ENCODE measurements at places on chromosomes 1 and 21.
A peak's percentile ranks its signal among the peaks of the same experiment; 100 is the strongest.

GRCh38 chr1:230422221-230422981, 3.7 kb downstream of the PGBD5 start:
- no peak for DNase-seq

- DNase-seq: no peak
These were observed 21.3 kb upstream of the CYP4X1 start for GRCh38 chr1:47002211-47002610.

- peak; percentile 58 for DNase-seq
These were observed 171.5 kb upstream of the IRF2BP2 start for GRCh38 chr1:234781241-234782065.

DNA sequence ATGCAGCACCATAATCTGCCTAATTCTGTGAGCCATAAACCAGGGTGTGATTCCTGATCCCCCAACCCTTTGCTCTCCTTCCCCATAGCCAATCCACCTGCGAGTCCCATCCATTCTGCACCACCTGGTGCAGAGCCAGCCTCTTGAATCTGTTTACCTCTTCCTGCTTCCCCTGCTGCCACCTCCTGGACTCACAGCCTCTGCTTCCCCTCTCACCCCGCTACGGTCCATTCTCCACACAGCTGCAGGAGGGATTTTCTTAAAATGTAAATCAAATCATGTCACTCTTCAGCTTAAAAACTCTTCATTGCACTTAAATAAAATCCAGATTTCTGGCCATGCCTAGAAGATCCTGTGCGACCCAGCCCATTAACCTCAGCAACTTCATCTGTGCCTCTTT, 186.7 kb downstream of the FOXD2 start:
- no peak for DNase-seq

DNA sequence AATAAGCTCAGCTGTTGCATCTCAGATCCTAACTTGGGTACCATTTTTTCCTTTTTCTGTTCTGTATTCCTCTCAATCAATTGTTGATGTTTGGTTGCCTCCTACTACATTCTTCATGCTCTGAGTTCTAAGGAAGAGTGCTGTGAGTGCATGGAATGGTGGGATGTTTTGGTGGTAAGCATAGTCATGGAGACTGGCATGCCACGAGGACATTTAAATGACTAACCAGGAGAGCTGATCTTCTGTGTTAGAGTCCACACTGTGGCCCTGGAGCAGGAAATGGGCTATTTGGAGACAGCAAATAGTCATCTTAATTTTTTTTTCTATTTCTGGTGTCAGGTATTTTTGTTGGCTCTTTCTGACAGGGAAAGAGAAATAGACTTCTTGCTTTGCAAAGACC, 69.5 kb upstream of the HSD17B7 start:
- no peak for DNase-seq

- no peak for DNase-seq
These were observed 713.7 kb downstream of the MATN1 start for GRCh38 chr1:30009720-30010119.

DNA sequence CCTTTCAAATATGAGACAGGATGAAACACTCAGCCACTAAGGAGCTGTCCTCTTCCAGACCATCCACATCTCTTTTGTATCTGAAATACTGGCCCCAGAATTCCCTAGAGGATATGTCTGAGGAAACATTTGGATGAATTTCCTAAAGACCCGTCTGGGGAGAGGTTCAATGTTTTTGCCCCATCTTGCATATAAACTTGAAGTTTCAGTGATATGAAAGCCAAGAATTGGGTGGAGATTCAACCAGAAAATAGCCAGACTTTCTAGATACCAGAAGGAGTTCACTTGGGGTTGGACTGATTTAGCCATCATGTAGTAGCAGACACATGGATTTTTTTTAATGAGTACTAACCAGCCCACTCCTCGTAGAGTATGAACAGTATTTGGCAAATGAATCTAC, 182.0 kb downstream of the PLPP3 start:
- DNase-seq: no peak

GRCh38 chr1:119743308-119743707, 25.4 kb downstream of the HMGCS2 start:
- no peak for DNase-seq

- DNase-seq: no peak
These were observed 248.9 kb upstream of the HOOK1 start for GRCh38 chr1:59565611-59566410.

GRCh38 chr21:35658242-35658641, 402.1 kb downstream of the SETD4 start:
- DNase-seq: no peak

DNA sequence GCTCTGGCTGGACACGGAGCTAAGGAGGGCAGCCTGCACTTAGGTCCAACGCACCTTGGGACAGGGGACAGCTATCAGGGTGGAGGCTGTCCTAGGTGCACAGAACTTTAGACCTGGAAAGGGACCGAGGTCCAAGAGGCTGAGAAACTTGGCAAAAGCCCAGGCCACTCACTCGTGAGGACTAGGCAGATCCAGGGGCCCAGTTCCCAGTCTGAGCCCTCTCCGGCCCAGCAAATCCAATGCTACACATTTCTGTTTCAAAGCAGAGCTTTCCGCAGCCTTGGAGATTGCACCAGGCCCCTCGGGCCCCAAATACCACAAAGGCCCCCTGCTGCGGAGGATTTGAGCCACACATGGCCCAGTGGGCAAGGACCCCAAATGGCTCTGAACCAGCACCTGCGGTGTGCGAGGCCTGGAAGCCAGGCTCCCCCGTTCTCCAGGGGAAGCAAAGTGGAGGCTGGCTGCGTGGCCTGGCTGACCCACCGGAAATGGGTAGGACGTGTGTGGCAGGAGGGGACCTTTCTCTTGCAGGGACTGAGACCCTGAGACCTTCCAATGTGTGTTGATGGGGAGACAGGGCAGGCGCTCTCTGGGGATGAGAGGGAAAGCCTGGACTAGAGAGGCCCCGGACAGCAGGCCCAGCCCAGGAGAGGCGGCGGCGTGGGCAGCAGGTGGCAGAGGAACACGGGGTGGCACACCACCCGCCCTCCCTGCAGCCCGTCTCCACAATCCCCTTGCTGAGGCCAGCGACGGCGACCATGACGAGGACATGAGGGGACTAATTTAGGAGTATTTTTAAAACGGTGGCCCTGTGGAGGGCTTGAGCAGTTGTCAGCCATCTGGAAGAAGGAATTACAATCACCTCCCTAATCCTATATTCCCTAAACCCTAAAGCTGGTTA, 118.7 kb downstream of the CASZ1 start:
- no peak for DNase-seq

DNA sequence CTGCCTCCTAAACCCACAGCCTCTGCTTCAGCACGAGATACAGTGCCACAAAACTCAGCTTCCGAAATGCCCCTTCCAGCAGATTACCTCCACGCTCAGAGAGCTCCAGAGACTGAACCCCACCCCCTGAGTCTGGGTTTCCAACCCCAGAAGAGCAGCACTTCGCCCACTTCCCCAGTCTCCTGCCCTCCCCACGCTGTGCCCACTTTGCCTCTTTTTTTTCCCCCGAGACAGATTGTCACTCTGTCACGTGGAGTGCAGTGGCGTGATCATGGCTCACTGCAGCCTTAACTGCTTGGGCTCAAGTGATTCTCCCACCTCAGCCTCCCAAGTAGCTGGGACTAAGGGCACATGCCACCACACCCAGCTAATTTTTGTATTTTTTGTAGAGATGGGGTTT, 10.1 kb downstream of the ICMT start:
- DNase-seq: no peak

DNA sequence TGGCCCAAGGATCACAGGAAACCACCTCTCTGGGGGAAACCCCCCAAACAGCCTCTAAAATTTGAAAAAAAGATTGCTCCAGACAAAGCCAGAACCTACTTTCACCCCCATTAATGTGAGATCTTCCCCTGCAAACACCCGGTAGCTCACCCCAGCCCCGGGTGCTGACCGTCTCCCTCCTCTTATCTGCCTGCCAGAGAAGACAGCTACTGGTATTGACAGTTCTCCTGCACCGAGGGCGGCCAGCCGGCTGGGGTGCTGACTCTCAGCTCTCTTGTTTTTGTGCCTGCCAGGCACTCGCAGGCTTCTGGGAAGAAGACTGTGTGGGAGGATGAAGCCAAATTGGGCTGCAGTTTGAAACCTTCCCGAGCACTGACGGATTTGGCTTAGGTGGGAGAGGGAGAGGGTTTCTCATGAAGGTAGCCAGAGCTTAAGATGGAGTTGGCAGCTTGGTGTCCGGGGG, 48.2 kb downstream of the RASSF5 start:
- no peak for DNase-seq

GRCh38 chr1:203327684-203328457, 22.6 kb downstream of the BTG2 start:
- DNase-seq: peak; percentile 49

GRCh38 chr1:244280201-244280600, 171.5 kb downstream of the ADSS2 start:
- DNase-seq: no peak

- DNase-seq: no peak
These were observed 92.8 kb upstream of the ZP4 start for GRCh38 chr1:237983496-237983895.

- no peak for DNase-seq
These were observed 26.1 kb downstream of the WNT9A start for GRCh38 chr1:227921461-227922185.

- DNase-seq: no peak
These were observed 23.7 kb downstream of the RWDD3 start for GRCh38 chr1:95257758-95258157.

- no peak for DNase-seq
These were observed 406.7 kb downstream of the DISC1 start for GRCh38 chr1:232033285-232033684.

GRCh38 chr1:2156866-2157265, 37.7 kb downstream of the FAAP20 start:
- no peak for DNase-seq

DNA sequence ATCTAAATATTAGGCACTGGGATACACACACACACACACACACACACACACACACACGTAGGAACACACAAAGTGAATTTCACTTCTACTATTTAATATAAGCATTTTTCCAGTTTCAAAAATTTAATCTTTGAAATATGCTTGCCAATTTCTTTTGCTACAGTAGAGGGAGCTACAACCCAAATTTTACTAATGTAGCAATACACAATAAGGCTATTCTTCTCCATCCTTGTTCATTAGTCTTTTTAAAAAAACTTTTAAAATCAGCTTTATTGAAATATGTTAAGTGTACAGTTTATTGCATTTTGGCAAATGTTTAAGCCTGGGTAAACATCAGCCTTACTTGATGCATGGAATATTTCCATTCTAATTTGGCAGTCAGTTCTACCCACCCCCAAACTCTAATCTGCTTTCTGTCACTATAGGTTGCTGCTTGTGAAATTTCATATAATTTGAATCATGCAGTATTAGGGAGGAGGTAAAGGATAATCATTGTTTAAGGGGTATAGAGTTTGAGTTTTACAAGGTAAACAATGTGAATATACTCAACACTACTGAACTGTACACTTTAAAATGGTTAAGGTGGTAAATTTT, 93.0 kb upstream of the TENT5C start:
- DNase-seq: no peak

- no peak for DNase-seq
These were observed 28.0 kb downstream of the NOL9 start for GRCh38 chr1:6526316-6526715.

DNA sequence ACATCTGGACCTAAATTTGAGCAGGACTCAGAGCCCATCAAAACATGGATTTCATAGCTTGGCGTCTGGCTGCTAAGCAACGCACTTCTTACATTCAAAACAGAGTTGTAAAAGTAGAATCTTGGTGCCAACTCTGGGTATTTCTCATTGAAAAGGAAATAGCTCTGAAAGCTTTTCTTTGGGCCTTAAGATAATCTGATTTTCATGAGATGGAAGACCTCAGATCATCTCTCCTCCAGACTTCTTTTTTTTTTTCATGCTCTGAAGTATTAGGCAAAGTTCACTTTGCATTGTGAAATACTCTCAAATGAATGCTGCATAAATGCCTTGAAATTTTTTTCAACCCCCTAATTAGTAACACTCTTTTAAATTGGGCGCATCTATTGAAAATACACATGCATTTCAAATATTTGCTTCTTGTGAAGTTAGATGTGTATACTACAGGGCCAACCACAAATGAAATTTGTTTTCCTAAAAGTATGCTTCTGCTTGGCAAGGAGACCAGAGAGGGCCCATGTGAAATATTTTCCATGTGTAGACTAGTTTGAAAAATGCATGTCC, 4.2 kb downstream of the ADAMTS5 start:
- DNase-seq: no peak

GRCh38 chr1:235366286-235366685, 941 bp upstream of the TBCE start:
- peak; percentile 29 for DNase-seq

- no peak for DNase-seq
These were observed 16.4 kb upstream of the ZNF683 start for GRCh38 chr1:26388791-26389445.

DNA sequence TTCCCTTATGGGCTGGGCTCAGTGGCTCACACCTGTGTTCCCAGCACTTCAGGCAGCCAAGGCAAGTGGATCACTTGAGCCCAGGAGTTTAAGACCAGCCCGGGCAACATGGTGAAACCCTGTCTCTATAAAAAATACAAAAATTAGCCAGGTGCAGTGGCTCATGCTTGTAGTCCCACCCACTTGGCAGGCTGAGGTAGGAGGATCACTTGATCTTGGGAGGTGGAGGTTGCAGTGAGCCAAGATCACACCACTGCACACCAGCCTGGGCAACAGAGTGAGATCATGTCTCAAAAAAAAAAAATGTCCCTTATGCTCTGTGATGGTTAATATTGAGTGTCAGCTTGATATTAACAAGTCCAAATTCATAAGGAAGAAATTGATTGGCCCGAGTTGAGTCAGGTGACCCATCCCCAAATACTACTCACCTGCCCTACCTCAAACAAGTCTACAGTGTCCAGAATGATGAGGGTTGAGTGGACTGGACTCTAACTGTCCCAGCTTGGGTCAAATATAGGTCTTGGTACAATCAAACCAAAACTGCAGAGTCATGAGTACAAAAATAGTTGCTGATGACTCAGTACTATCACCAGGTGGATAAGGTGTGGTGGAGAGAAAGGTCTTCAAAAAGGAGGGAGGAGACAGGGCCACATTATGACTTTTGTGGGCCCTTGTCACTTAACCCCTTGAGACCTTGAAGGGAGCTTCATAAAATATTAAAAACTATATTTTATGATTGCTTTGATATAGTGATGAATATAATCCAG, 161.0 kb downstream of the ZNF326 start:
- no peak for DNase-seq

DNA sequence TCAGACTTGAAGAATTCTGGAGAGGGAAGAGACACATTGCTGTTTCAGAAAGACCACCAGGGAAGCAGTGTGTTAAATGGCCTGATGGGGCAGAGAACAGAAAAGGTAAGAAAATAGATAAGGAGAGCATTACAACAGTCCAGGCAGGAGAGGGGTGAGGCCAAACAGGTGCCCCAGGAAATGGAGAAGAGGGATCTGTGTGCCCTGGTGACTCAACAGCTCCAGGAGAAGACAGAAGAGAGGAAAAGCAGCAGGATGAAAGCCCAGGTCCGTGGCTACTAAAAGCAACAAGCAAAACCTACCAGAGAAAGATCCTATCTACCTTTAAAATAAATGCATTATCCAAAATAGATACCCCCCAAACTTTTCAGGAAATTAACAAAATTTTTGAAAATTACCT, 9.2 kb downstream of the TP53BP2 start:
- no peak for DNase-seq

- no peak for DNase-seq
These were observed 59.2 kb downstream of the VCAM1 start for GRCh38 chr1:100778748-100779147.

GRCh38 chr1:26049531-26050247, 3.8 kb upstream of the SLC30A2 start:
- DNase-seq: no peak
